Endothelial cell of umbilical vein (primary cell): ENCODE measurements at places on chromosomes 7 and 10. TPM values are rescaled to one million over a fixed set of nuclear protein-coding genes. Genes with fewer than 3 reads are reported as not detected.

The SPDYE11 gene
- not detected in 2 replicates for total RNA-seq

The FFAR4 gene
- total RNA-seq, result not detected in 2 replicates

The SYT15 gene
- total RNA-seq, result 0.65 and 0.75 TPM in 2 replicates

The SLC16A12 gene
- total RNA-seq, result not detected in 2 replicates

The PPRC1 gene
- 49.9 and 52.9 TPM in 2 replicates for total RNA-seq

The GPNMB gene
- 0.33 and 0.35 TPM in 2 replicates for total RNA-seq

The ABCC2 gene
- total RNA-seq, result 1.7 and 3.3 TPM in 2 replicates

The EGR2 gene
- 0.46 and 0.67 TPM in 2 replicates for total RNA-seq

The SFTPA2 gene
- not detected in 2 replicates for total RNA-seq

The TUBAL3 gene
- not detected in 2 replicates for total RNA-seq

The JCAD gene
- total RNA-seq, result 76.3 and 79.7 TPM in 2 replicates

The UTF1 gene
- not detected in 2 replicates for total RNA-seq

The PRPS1L1 gene
- not detected in 2 replicates for total RNA-seq

The GATA3 gene
- 30.9 and 33.0 TPM in 2 replicates for total RNA-seq

The BICC1 gene
- total RNA-seq, result 0.29 and 0.32 TPM in 2 replicates

The HTRA1 gene
- 192 and 255 TPM in 2 replicates for total RNA-seq

The CHAT gene
- total RNA-seq, result not detected in 2 replicates

The SEMA3D gene
- 10.3 and 14.1 TPM in 2 replicates for total RNA-seq

The GDF10 gene
- not detected in 2 replicates for total RNA-seq

The GRM8 gene
- not detected in 2 replicates for total RNA-seq

The FBXL13 gene
- 4.6 and 5.2 TPM in 2 replicates for total RNA-seq

The PODXL gene
- total RNA-seq, result 156 and 264 TPM in 2 replicates

The ITGA8 gene
- 0.12 and 0.40 TPM in 2 replicates for total RNA-seq

The FAM180A gene
- not detected in 2 replicates for total RNA-seq

The PRKCQ gene
- total RNA-seq, result 0.55 and 0.58 TPM in 2 replicates

The NAT16 gene
- total RNA-seq, result not detected in 2 replicates

The EPHB6 gene
- total RNA-seq, result 2.9 TPM in 2 replicates

The GJD4 gene
- total RNA-seq, result not detected in 2 replicates

The PAPOLB gene
- 0.07 TPM in 2 replicates for total RNA-seq

The COL1A2 gene
- 5.6 and 40.8 TPM in 2 replicates for total RNA-seq

The LRIT1 gene
- not detected in 2 replicates for total RNA-seq

The SFRP5 gene
- total RNA-seq, result not detected in 2 replicates

The PNLIPRP1 gene
- total RNA-seq, result not detected in 2 replicates
